ENCODE measurements at places on chromosomes 5 and 9.

GRCh38 chr9:82489201-82489821, 500.7 kb downstream of the SPATA31D1 start:
- DNase-seq: no peak

DNA sequence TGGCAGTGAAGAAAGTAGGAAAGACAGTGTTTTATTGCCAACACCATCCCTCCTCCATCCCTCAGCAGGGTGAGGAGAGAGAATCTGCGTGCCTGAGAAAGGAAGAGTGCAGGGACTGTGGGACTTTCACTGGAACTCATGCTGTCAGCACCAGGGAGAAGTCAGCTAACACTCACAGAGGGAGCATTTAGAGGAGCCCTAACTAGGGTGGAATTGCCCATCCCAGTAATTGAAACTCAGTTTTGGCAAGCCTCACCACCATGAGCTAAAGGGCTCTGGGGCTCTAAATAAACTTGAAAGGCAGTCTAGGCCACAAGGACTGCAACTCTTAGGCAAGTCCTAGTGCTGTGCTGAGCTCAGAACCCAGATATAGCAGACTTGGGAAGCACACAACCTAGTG, 622.3 kb downstream of the SEMA5A start:
- no peak for DNase-seq

DNA sequence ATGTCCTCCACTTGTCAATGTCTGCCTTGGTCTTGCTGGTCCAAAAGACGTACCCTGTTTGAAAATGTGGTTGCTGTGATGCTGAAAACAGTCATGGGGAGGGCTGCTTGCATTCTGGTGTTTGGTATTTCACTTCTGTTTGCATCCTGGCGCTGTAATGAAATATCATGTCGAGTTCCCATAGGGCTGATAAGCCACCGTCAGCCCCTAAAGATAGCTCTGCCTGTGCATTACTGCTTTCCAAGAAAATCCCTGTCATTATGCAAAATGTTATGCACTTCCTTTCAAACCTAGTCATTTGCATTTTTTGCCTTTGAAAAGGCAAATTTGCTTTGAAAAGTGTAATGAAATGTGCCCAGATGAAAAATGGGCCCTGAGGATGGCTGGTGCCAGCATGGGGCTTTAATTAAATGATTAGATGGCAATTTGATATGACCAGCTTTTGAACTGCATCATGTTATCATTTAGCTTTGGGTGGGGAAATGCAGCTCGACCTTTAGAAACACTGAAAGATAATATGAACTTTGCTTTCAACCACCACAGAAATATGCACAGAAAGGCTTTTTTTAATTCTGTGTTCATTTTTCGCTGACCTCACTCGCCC, 374.4 kb upstream of the SGCD start:
- no peak for DNase-seq

GRCh38 chr9:69456201-69456600, 131.2 kb downstream of the ENTREP1 start:
- no peak for DNase-seq

GRCh38 chr5:140216478-140217074, 41.6 kb downstream of the CYSTM1 start:
- DNase-seq: peak; percentile 30

DNA sequence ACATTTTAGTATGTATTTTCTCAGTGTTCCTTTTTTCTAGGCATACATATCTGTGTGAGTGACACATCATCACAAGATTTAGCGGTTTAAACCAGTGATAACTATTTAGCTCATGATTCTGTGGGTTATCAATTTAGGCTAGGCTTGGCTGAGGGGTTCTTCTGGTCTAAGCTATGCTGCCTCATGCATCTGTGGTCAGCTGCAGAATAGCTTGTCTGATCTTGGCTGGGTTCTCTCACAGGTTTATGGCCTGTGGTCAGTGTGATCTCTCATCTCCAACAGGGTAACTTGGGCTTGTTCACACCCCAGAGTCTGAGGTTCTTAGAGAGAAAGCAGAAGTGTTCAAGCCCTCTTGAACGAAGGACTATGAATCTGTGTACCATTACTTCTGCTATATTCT, 363.3 kb downstream of the KDM4C start:
- no peak for DNase-seq

- no peak for DNase-seq
Observed at GRCh38 chr9:16105168-16106020, 552.6 kb downstream of the CCDC171 start.

DNA sequence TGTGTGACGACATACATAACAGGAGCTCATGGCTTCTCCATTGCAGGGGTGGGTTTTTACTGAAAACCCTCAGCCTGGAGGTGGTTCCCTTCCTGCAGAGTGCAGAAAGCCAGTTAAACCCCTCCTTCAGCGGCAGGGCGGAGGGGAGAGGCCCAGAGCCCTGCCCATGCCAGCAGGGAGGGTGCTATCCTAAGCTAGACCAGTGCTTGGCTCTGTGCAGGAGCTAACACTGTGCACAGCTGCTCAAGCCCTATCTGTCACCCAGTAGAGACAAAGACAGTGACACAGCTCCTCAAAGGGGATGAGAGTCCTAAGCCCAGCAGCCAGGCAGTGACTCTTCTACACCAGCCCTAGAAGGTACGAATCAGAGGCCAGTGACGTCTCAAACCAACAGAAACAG, 70.0 kb upstream of the ZSWIM6 start:
- no peak for DNase-seq

DNA sequence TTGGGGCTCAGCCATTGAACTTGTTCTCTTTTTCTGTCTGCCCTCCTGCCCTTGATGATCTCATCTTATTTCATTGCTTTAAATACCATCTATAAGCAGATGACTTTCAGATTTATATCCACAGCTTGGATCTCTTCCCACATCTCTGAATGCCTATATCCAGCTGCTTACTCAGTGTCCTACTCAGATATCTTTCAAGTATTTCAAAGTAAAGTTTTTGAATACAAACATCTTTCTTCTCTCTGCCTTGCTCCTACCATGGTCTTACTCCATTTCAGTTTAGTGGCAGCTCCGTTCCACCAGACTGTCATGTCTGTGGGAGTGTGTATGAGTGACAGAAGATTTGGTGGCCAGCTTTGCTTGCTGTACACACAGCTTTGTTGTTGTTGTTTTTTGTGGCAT, 59.7 kb downstream of the ERBIN start:
- no peak for DNase-seq

- no peak for DNase-seq
Observed at GRCh38 chr5:125503946-125504345, 757.5 kb upstream of the ZNF608 start.

- no peak for DNase-seq
Observed at GRCh38 chr5:135139381-135140134, 105.5 kb upstream of the PITX1 start.

All from dermis blood vessel endothelial cell (primary cell).